Cerebellar nuclear complex (tissue), 1 donor: ENCODE measurements at places on chromosomes 6 and 20.

- no peak for DNase-seq
Measured at GRCh38 chr6:163620670-163621330, 206.3 kb downstream of the QKI start.

DNA sequence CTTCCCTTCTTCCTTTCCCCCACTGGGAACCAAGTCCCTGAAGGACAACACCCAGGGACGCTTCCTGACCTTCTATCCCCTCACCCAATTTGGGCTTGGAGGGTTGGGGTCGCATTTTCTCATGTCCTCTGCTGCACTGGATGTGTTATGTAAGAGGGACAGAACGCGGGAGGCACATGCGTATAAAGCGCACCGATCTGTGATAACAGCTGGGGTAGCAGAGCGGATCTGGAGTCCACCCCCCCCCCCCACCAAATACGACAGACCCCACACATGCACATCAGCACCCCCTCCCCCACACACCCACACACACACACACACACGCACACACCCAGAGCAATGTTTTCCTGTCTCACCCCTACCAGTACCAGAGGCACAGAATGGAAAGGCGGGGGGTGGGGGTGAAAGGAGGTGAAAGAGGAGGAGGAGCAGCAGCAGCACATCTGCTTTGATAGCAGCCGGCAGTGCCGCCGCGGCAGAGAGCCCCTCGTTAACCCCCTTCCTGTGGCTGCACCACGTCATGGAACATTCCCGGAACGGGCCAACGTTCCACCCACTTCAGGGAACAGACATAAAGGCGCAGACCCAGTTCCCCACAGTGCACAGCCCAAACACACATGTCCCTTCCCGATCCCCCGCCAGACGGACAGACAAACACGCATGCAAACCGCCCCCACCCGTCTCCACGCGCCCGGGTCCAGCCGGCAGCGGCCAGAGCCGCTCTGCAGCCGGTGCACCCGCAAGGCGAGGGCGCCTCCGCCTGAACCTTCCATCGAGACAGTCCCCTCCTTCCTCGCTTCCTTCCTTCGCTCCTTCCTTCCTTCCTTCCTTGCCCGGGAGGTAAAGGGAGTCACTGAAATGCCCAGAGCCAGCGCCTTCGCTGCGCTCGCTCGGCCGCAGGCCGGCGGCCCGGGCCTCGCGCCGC lies 590 bp downstream of the HIVEP2 start:
- DNase-seq: no peak

DNA sequence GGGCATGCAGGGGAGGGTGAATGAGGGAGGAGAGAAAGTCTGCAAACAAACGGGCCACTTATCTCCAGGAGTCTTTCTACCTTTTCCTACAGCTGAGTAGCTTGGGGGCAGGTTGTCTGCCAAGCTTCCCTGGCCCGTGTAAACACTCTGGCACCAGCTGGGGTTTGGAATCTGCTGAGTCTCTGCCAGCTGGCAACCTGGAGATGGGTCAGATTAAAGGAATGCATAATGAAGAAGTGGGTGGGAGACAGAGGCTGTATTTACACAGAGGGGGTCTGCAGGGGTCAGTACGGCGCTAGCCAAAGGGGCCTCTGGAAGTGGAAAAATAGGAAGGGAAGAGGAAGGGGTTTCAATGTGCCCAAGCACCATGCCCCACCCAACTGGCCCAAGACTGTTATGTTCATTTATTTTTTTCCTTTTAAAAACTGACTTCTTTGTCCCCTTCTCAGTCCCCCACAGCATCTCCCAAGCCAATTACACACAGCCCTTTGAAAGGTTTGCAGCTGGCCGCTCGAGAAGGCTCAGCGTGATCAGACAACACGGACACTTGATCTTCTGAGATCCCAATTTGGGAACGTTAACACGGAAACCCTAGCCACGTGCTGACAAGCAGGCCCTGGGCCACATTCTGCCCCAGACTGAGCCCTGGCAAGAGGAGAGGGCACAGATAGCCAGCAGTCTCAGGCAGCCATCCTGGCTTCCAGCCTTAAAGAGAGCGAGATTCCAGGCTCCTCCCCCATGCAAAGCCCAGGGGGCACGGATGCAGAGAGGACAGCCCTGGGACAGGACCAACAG lies 25.2 kb downstream of the TRAM2 start:
- no peak for DNase-seq

DNA sequence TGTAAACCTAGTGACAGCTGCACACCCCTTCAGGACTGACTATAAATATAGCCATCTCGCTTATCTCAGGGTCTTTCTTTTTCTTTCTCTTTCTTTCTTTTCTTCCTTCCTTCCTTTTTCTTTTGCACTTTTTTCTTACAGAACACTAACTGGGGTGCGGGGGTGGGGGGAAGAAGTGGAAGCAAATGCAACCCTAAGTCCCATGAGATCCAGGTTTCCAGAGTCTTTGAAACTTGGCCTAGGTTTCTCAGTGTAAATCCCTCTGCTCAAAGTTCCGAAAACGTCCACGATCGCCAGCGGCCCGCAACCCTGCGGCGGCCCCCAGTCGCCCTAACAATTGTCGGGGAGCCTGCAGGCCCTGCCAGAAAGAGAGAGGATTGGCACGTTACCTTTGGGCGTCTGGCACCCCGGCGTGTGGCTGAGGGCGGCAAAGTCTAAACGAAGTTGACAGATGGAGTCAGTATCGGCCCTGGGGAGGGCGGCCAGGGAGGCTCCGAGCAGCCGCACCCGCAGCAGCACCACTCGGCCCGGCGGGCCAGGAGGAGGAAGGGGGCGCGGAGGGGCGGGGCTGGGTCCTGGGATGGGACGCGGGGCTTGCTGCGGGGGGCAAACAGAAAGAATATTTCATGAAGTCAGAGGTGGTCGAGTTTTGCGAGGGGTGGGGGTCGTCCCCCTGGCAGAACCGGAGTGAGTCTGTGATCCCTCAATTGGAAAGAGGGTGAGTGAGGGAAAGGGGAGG lies 577 bp upstream of the FOXF2 start:
- DNase-seq: no peak

- DNase-seq: no peak
Measured at GRCh38 chr20:53621482-53622246, 28.0 kb upstream of the ZNF217 start.

- no peak for DNase-seq
Measured at GRCh38 chr20:58492074-58492718, 23.0 kb downstream of the APCDD1L start.

DNA sequence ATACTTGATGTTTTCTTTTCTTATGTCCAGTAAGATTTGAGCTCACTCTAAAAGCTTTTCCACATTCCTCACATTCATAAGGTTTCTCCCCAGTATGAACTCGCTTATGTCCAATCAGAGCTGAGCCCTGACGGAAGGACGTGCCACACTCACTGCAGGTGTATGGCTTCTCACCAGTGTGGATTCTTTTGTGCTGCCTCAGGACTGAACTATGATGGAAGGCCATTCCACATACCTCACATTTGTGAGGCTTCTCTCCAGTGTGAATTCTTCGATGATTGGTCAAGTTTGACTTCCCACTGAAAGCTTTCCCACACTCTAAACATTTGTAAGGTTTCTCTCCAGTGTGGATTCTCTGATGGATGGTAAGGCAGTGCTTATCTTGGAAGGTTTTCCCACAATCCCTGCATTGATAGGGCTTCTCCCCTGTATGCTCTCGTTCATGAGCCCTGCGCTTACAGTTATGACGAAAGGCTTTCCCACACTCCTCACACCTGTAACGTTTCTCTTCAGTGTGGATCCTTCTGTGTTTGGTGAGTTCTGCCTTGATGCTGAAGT lies 9.9 kb downstream of the ZNF311 start:
- DNase-seq: no peak

- DNase-seq: no peak
Measured at GRCh38 chr20:37308086-37309050, 18.9 kb downstream of the MANBAL start.

DNA sequence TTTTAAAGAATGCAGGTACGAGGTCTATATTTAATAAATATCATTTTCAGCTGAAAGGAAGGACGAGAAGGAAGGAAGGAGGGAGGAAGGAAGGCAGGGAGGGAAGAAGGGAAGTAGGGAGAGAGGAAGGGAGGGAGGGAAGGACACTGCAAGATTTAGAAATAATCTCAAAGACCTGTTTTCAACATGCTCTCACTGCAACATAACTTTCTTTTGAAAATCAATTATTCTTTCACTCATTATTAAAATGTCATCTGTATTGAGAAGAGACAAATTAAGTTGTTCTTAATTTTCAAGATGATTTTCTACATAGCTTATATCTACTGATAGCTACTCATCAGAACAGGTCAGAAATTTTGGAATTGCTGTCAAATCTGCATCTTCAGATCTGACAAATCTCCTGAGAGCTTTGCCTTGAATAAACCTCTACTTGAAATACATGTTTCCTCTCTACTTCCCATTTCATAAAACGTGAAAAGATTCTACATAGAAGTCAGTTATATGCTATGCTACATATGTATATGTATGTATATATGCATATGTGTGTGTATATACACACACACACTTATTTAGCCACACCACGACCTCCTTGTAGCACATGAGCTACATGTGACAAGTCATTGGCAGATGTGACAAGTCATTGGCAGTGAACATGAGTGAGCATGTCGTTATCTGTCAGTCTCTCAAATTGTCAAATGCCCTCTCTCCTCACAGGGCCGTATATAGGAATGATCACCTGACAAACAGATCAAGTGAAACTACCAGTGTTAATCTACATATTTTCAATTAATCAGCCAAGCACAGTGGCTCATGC lies 241.6 kb downstream of the LY86 start:
- no peak for DNase-seq

- no peak for DNase-seq
Measured at GRCh38 chr6:90584636-90585255, 2.1 kb downstream of the MAP3K7 start.

DNA sequence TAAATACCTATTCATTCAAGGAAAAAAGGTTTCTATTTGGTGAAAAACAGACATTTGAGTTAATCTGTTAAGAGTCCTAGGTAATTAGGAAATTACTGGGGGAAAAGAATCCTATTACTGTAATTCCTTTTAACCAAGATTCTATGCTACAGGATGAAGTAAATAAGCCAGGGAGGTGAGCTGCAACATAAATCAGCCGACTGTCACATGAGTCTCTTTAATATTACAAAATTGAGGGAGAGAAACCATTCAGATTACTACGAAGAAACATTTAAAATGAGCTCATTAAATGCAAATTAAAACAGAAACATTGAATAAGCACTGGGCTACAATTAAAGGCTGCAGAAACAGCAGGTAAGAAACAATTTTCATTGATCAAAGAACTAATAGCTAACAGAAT lies 5.3 kb downstream of the PRKN start:
- DNase-seq: no peak

- no peak for DNase-seq
Measured at GRCh38 chr6:143727035-143727434, 49.3 kb downstream of the PHACTR2 start.
